ENCODE measurements at places on chromosomes 1 and 21. TPM values are rescaled to one million over a fixed set of nuclear protein-coding genes. Genes with fewer than 3 reads are reported as not detected.

DNA sequence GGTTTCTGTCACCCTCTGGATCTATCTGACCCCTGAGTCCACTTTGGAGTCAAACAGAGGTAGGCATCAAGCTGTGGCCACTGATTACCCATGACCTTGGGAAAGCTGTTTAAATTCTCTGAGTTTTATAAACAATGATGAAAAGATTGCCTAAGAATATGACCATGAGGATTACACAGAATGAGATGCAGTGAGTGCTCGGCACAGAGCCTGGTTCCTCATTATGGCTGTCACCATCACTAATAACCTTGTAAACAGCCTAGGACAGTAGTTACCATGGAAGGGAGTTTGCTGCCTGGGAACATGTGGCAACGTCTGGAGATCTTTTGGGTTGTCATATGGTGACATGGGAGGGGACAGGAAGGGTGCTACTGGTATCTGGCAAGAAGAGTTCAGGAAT lies 248.3 kb upstream of the KAZN start:
- no peak for DNase-seq
- no peak overlapping the region for H3K4me3 ChIP-seq
- no peaks in the 10 kb centered on the region for H3K4me1 ChIP-seq
- no peaks in the 10 kb centered on the region for H3K36me3 ChIP-seq
- H3K27me3 ChIP-seq = no peaks in the 10 kb centered on the region

- H3K27ac ChIP-seq = no peak overlapping the region
- no peak for DNase-seq
- H3K36me3 ChIP-seq = no peaks in the 10 kb centered on the region
- H3K4me3 ChIP-seq = no peak overlapping the region
- peaks cover 20% of the 10 kb centered on the region for H3K4me1 ChIP-seq
Observed at GRCh38 chr1:173301507-173301906, 94.4 kb upstream of the TNFSF4 start.

- H3K27ac ChIP-seq = no peak overlapping the region
- no peak for DNase-seq
- H3K4me3 ChIP-seq = no peak overlapping the region
- H3K4me1 ChIP-seq = no peaks in the 10 kb centered on the region
- H3K27me3 ChIP-seq = no peaks in the 10 kb centered on the region
- H3K36me3 ChIP-seq = no peaks in the 10 kb centered on the region
Observed at GRCh38 chr1:17458794-17459193, 19.3 kb upstream of the RCC2 start.

- no peak overlapping the region for H3K4me3 ChIP-seq
- H3K27ac ChIP-seq = no peak overlapping the region
- H3K27me3 ChIP-seq = peaks cover 2% of the 10 kb centered on the region
- H3K36me3 ChIP-seq = no peaks in the 10 kb centered on the region
- DNase-seq = no peak
Observed at GRCh38 chr1:224749916-224750315, 133.8 kb downstream of the CNIH3 start.

DNA sequence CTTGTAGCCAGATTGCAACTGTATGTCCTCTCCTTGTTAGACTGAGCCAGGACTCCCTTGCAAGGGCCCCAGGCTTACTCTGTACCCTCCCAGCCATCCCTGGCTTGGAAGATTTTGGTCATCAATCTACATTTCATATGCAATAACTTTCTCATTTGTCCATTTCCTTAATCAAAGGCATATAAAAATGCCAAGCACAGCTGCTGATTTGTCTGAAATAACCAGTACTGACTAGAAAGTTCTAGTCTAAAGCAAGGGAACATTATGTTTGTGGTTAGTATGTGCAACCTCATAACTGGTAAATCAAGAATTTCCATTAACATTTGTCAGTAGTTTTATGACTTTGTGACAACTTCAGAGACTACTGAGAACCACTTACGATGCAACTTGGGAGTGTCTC lies 370.2 kb downstream of the ST6GALNAC3 start:
- DNase-seq = no peak
- no peak overlapping the region for H3K4me3 ChIP-seq
- no peaks in the 10 kb centered on the region for H3K36me3 ChIP-seq

DNA sequence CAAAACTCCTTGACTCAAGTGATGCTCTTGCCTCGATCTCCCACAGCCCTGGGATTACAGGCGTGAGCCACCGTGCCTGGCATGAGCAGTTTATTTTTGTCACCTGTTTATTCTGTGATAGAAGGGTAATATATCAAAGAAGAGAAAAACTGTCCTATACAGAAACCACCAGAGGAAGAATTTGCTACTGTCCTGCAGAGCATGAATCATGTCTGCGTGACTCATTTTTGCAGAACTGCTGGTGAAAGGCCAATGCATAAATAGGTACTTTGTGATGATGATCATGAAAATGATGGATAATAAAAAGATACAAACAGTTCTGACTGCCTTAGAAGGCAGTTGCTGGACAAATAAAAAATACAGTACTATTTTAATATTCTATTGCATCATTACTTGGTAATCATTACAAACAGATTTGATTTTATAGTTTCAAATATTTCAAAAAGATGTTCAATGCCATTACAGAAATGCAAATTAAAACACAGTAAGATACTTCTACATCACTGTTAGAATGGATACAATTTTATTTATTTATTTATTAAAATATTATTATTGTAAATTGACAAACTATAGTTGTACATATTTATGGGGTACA lies 26.5 kb downstream of the RIPPLY3 start:
- no peak for DNase-seq
- no peak overlapping the region for H3K27ac ChIP-seq
- no peaks in the 10 kb centered on the region for H3K4me1 ChIP-seq
- peaks cover 9% of the 10 kb centered on the region for H3K27me3 ChIP-seq
- H3K36me3 ChIP-seq = no peaks in the 10 kb centered on the region

DNA sequence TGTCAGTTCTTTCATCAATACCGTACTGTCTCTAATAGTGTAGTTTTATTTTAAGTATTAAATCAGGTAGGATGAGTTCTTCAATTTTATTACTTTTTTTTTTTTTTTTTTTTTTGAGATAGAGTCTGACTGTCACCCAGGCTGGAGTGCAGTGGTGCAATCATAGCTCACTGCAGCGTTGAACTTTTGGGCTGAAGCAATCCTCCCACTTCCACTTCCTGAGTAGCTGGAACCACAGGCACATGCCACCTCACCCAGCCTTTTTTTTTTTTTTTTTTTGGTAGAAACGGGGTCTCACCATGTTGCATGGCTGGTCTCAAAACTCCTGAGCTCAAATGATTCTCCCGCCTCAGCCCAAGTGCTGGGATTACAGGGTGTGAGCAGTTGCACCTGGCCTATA lies 44.3 kb downstream of the INAVA start:
- peaks cover 23% of the 10 kb centered on the region for H3K27me3 ChIP-seq
- no peak overlapping the region for H3K4me3 ChIP-seq

GRCh38 chr1:18326211-18326897 lies 154.4 kb upstream of the KLHDC7A start:
- H3K27me3 ChIP-seq = no peaks in the 10 kb centered on the region
- DNase-seq = no peak
- no peak overlapping the region for H3K4me3 ChIP-seq
- no peaks in the 10 kb centered on the region for H3K4me1 ChIP-seq
- no peaks in the 10 kb centered on the region for H3K36me3 ChIP-seq

- H3K27ac ChIP-seq = no peak overlapping the region
- peaks cover 26% of the 10 kb centered on the region for H3K36me3 ChIP-seq
- H3K27me3 ChIP-seq = no peaks in the 10 kb centered on the region
Observed at GRCh38 chr1:1730870-1731269, 6.7 kb upstream of the CDK11A start.

DNA sequence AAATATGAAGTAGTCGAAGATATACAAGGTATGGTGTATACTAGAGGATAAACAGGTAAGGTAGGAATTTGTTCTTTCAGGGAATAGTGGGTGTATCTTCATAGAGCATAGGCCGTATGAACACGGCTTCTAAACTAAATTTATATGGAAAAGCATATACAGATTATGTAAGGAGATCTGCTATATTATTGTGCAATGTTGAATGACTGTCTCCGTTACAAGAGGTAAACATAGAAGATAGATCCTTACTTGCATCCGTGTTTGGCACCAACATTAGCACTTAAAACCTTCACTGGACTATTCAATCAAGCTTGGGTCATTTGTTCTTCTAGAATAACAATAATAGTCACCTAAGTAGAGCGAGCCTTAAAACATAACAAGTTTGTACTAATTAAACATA lies 45.9 kb downstream of the CLEC20A start:
- no peak overlapping the region for H3K27ac ChIP-seq
- no peak overlapping the region for H3K4me3 ChIP-seq
- H3K4me1 ChIP-seq = no peaks in the 10 kb centered on the region
- H3K27me3 ChIP-seq = peaks cover 2% of the 10 kb centered on the region

The TCEA3 gene
- total RNA-seq = 7.8 TPM

The MYBPHL gene
- not detected for total RNA-seq

The DPT gene
- total RNA-seq = not detected

The CD160 gene
- 0.59 TPM for total RNA-seq

The PDZK1 gene
- total RNA-seq = 0.16 TPM

Measured in activated CD4-positive, alpha-beta T cell treated with anti-CD3 and anti-CD28 coated beads, Interleukin-2, amount 10 ng/mL, durations not matched to agents 24 days and 14 days (primary cell).